ENCODE measurements at places on chromosomes 3 and 15.

DNA sequence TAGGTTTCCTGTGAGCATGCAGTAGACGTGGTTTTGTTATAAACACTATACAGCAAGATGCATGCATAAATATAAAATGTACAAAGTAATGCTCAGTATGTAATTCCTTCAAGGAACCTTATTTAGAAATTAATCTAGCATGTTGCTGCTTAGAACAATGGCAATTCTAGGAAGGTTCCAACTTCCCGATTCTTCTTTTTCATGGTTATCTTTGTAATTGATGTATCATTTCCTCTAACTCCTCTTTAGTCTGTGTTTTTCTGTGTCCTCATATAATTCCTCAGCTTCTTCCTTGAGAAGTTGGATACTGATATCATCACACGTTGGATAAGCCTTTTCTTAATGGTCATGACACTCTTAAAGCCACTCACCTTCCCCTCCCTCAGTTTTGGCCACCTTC is 3.5 kb downstream of the TSEN2 start:
- DNase-seq = no peak

DNA sequence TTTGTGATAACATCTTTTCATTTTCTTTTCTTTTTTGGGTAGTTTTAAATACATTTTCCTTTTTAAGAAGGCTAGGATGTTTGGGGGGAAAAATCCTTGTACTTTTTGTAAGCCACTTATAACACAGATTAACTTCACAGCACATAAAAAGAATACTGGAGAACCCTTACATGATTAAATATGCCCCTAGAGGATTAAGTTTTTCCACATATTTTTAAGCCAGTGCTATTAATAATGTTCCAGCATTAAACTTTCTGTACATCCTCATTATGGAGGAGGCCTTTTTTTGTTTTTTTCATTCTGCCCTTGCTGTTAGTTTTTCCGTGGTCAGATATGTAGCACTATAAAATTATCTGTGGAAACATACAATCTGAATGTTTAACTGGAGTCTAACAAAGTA is 147.9 kb downstream of the ATG7 start:
- DNase-seq = no peak

GRCh38 chr3:162780313-162780712 is 1283.7 kb downstream of the OTOL1 start:
- DNase-seq = no peak

- DNase-seq = no peak
Measured at GRCh38 chr15:99408236-99409096, 157.2 kb downstream of the LRRC28 start.

- no peak for DNase-seq
Measured at GRCh38 chr15:52976516-52977075, 186.5 kb upstream of the ONECUT1 start.

DNA sequence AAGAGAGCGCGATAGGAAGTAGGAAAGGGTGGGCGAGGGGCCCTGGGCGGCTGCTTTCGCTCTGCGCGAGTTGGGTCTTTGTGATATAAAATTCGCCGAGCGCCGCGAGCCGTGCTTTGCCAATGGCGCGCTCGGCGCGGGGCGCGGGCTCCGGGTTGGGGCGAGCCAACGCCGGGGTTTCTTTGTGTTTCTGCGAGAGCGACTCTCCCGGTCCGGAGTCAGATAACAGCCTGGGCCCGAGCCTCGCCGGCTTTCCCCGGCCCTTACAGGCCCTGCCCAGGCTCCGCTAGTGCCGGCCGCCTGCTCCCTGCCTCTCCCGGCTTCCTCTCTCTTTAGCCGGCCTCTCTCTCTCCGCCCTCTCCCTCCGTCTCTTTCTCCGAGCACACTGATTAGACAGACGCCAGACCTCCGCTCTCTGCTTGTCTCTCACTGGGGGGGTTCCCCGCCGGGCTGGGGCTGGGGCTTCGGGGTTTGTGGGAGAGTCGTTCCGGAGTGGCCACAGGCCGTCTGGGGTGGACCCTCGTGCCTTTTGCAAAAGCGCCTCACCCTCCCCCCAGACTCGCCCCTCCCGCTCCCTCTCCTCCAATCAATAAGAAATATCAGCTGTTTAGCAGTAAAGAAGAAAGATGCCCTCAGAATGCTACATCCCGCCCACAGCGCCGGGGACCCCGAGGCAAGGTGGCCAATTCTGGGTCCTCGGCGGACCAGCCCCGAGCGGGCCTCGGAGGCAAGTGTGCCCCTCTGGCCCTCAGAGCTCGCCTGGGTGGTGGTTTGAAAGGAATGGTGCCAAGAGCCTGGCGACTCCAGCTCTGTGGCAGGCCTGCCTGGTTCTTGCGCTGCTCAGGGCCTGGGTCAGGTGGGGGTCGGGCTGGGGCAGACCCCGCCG is 2.9 kb downstream of the NR2F2 start:
- DNase-seq = no peak

DNA sequence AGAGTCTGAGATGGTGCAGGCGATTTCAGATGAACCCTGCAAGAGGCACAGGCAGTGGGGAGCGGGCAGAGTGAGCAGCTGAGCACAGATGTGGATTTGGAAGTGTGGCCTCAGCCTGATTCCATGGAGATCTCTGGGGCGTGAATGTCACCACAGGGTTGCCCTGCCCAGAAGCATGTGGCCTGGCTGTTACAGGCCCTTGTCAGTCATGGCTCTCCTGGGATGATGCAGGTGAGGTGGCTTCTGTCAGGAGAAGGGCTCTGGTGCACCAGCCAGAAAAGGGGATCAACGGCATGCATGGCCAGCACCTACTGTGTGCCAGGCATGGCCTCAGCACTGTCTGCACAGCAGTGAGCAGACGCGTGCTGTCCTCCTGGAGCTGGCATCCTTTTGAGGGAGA is 11.9 kb downstream of the HDAC11 start:
- no peak for DNase-seq

GRCh38 chr3:121430664-121431215 is 115.0 kb downstream of the POLQ start:
- no peak for DNase-seq

DNA sequence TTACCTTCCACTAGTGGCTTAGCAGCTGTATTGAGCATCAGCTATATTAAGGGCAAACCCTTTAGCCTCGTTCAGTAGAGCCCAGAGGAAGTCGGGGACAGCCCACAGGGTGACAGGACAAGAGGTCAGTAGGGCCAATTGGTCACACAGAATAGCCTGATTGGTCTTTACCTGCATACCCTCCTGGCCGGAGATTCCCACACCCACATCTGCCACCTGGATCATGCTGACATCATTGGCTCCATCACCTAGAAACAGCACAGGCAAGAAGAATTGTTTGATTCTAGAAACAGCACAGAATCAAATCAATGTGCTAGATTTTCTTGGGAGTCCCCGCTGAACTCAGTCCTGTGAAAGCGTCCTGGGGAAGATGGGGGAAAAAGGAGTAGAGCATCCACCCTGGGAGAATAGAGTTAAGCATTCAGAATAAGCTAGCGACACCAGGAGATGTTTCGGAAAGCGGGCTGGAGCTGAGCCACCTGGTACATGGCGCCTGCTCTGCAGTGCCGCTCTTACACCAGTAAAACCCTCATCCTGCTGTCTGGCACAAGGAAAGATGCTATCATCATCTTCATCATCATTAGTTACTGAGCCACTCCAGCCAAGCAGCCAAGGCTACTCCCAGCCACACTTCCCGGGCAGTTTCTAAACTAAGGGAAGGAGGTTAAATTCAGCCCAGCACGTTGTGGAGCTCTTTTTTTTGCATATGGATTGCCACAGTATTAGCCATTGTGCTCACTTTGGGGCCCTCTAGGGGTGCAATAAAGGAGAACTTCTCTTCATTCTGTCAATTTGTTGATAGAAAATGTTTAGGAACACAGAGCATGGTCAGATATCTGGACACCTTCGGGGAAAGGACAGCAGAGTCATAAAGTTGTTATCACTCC is 171.3 kb downstream of the ATP10A start:
- no peak for DNase-seq

GRCh38 chr3:121660356-121661171 is at the start of gene HCLS1:
HCLS1 (minus strand) TSS chr3:121660903; CDS start chr3:121658347, 2,556 bp downstream.
- no peak for DNase-seq

DNA sequence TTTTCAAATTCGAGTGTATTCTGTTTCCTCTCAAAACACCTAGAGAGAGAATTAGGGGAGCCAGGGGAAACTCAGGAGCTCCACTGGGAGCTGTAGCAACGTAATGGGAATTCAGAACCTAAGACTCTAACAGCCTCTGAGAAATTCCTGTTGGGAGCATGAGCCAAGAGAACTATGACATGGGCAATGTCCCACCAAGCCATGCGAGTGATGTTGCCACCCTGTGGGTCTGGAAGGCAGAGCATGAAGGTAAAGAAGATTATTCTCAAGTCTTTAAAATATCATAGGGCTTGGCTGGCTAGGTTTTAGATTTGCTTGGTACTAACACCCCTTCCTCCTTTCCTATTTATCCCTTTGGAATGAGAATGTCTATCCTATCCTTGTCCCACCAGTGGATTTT is 392.6 kb upstream of the ADAMTS9 start:
- DNase-seq = no peak

Measured in nucleus accumbens (tissue), 56 donors.